Thymus (tissue), 14 donors: ENCODE measurements at places on chromosomes 11 and 22. TPM values are rescaled to one million over a fixed set of nuclear protein-coding genes. Genes with fewer than 3 reads are reported as not detected.
A peak's percentile ranks its signal among the peaks of the same experiment; 100 is the strongest.

Gene VWCE
- 11.5 TPM for polyA plus RNA-seq

Gene TRIM66
- polyA plus RNA-seq = 2.7 TPM

Gene IL10RA
- polyA plus RNA-seq = 24.2 TPM

Gene CLDN5
- 112 TPM for polyA plus RNA-seq

Gene CASP1
- 40.4 TPM for polyA plus RNA-seq

Gene RCOR2
- 0.87 TPM for polyA plus RNA-seq

DNA sequence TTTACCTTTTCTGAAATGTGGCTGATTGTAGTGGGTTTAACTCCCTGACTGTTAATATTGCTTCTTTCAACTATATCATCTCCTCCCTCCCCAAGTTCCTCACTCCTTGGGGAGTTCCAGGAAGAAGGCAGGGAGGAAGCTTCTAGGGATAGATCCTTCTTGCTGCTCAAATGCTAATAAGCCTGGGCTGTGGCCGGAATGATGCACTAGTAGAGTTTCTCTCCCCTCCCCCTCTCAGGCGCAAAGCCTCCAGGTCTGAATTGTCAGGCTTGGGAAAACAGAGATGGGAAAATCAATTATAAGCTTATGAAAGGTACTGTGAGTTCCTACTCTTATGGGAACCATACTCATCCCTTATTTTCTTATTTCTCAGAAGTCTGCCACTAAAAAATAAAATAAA, 30.8 kb downstream of the FEZ1 start:
- DNase-seq = no peak

GRCh38 chr11:46039990-46040389, 81.3 kb downstream of the PHF21A start:
- DNase-seq = no peak

DNA sequence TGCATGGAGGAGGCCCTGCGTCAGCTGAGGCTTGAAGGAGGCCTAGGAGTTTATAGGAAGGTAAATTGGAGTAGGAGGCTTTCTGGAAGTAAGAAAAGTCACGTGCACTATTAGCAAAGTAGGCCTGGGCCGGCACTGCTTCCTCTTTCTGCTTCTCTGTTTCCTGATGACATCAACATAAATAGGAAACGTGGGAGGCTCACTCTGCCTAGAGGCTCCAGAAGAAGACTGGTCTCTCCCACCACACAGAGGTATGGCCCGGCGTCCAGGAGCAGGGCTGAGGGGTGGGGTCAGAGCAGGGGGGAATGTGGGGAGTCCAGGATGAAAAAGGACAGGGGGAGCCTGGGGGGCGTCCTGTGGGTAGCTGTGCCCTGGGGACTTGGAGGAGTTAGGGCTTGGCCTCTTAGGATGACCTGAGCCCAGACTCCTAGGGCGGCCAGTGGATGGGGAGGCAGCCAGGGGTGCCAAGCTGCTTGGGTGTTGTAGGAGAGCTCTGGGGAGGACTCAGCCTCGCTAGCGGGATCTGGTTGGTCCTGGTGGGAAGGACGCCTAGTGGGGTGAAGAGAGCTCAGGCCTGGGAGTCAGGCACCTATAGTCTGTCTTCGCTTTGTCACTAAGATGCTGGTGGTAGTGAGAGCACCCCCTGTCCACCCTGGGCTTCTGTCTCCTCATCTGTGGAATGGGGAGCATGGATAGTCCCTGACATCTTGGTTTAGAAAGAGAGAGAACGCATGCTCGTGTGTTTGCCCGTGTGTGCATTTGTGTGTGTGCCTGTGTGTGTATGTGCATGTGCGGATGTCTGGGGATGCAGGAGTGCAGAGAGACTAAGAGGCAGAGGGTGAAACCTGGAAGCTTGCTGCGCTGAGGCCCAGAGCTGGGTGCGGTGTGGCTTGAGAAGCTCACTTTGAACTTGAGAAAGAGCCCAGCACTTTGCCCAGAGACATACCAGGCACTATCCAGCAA, at the start of gene CSF2RB:
Gene CSF2RB (plus strand): TSS at position 202 of the 963 bp plus-strand sequence. CDS start 8,580 bp downstream, outside the sequence.
- no peak for DNase-seq

- no peak for DNase-seq
Observed at GRCh38 chr11:46969379-46969778, 32.8 kb downstream of the CSTPP1 start.

GRCh38 chr22:46390652-46391301, 55.3 kb downstream of the TRMU start:
- no peak for DNase-seq

GRCh38 chr11:14336507-14337503, 22.2 kb downstream of the RRAS2 start:
- DNase-seq = no peak

- DNase-seq = no peak
Observed at GRCh38 chr11:130890039-130890745, 26.1 kb downstream of the SNX19 start.

- no peak for DNase-seq
Observed at GRCh38 chr11:25377466-25377865, 880.6 kb downstream of the LUZP2 start.

GRCh38 chr11:44014968-44015623, 32.7 kb upstream of the ACCSL start:
- no peak for DNase-seq

GRCh38 chr11:132114185-132114584, 743.8 kb downstream of the NTM start:
- DNase-seq = no peak

DNA sequence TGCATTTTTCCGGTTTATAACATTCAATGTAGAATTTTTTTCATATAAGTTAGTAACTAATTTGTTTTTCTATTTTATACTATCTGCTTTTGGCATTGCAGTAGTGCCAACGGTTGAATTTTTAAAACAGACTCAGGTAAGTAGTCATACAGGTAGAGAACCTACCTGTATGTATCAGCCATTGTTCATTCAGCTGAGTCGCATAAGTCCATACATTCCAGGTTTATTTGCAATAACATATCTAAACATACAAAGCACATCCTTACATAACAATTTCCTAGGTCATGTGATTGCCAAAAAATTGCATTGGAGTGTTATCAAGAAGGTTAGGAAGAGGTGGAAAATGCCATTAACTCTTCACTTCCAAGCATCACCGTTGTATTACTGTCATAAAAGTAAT, 1059.3 kb upstream of the CNTN5 start:
- no peak for DNase-seq

- no peak for DNase-seq
Observed at GRCh38 chr11:128457874-128458273, 129.5 kb downstream of the ETS1 start.

DNA sequence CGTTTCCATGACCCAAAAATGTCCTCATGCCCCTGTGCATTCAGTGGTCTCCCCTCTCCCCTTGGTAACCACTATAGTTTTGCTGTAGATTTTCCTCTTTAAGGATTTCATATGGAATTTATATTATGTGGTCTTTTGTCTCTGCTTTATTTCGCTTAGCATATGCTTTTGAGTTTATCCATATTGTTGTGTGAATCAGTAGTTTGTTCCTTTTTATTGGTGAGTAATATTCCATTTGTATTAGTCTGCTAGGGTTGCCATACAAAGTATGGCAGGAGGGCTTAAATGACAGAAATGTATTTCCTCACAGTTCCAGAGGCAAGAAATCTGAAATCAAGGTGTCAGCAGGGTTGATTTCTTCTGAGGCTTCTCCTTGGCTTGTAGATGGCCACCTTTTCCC, 3.5 kb downstream of the ZNF74 start:
- DNase-seq = no peak

GRCh38 chr22:39617342-39617741, 46.8 kb downstream of the CACNA1I start:
- DNase-seq = peak; percentile 16

- DNase-seq = no peak
Observed at GRCh38 chr11:27848423-27848822, 148.2 kb upstream of the BDNF start.

DNA sequence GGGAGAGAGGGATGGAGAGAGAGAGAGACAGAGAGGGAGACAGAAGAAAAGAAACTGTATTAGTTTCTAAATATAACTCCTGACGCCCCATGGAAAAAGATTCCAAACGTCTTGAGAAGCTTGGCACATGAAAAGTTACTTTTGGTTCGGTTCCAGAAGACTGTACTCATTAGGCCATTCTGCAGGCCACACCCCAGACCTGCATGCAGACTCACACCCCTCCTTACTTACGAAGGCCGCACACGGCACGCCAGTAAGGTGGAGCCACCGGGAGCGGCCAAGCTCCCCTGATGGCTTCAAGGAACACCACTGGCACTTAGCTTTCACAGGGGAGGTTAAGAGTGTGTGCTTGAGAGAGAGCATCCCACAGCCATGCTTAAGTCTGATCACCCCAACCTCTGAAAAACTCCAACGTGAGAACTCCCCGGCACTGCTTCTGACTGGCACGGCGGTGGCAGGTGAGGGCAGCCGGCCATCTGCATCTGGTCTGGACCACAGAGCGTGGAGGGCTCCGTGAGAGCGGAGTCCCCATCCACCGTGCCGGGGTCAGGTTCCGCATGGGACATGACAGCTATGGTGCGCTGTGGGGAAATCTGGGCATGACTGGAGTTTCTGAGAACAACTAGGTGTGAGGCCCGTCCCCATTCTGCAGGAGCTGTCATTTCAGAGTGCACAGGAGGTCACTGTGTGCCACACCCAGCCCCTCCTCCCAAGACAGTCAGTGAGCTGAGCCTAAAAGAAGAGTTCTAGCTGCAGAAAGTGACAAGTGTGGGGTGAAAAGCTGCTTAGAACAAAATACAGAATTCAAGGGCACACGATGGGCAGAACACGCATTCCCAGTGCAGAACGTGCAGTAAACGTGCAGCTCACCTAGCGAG, 62.4 kb downstream of the MYH9 start:
- DNase-seq = no peak

- DNase-seq = no peak
Observed at GRCh38 chr11:88307749-88308425, 29.6 kb downstream of the CTSC start.

DNA sequence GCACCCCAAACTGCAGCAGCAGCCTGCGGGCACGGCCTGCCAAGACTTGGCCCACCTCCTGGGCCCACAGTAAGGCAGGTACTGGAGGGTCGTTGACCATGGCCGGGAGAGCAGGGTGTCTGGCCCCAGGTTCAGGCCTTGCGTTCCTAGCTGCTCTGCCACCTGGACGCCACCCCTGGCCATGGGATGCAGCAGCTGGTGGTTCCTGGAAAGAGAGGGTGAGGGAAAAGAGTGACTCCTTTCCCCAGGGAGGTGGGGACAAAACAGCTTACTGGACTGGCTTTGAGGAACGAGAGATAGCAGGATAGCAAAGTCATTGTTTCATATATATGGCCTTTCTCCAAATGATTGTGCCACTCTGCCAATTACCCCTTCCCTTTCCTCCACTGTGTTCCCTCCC, 1.8 kb downstream of the BSCL2 start:
- DNase-seq = no peak

DNA sequence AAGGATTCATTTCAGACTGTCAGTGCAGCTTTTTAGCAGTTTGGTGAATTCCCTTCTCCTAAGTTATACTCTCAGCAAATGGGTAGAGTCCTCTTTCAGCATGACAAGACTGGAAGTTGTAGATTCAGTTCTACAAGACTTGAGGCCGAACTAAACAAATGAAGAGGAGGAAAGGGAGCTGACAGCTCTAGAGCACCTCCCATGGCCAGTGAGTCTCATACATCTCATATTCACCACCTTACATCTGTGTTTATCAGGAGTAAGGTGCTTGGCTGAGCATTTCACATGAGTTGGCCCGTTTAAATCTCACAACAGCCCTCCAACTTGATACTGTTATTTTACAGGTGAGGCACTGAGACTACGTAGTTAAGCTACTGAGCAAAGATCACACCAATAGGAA, 30.4 kb downstream of the SEZ6L start:
- no peak for DNase-seq

DNA sequence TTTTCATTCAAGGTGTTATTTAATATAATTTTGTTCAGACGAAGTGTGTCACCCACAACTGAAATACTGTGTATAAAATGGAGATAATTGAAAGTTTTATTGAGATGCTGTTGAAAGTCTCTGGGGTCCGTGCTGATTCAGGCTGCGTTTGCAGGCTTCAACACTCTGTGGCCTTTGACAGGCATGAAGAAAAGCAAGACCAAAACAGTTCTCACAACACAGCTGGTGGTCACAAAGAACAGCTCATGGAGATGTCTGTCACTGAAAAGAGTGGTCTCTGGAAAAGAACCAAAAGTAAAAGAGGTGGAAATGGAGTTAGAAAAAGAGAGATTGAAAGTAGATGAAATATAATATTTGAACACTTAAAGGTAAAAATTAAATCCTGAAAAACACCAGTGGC, 9.8 kb upstream of the MPPED2 start:
- DNase-seq = no peak

DNA sequence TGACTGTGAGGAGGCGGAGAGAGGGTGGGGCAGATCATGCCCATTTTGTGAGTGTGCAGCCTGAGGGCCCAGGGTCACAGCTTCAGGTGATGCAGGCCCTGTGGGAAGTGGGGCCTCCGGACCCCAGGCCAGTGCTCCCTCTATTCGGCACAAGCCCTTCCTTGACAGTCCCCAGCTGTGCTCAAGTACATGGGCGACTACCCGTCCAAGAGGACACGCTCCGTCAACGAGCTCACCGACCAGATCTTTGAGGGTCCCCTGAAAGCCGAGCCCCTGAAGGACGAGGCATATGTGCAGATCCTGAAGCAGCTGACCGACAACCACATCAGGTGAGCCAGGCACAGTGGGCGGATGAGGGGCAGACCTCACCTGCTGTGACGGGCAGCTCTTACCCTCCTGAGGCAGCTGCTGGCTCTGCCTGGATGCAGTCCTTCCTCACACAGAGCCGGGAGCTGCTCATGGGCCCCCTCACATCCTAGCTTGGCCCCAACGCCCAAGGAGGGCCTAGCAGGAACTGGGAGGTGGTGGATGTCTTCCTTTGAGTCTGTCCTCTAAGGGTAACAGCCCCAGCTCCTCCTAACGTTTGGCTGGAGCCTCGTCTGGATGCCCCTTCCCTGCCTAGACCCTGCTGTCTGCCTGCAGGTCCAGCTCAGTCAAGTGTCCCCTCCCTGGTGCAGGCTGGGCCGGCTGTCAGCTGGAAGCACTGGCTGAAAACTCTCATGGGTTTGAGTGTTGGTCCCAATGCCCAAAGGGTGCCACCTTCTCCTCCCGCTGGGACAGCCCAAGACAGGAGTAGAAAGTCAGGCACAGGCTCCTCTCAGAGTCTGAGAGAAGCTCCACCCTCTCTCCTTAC, 76.1 kb downstream of the MYO7A start:
- DNase-seq = no peak

DNA sequence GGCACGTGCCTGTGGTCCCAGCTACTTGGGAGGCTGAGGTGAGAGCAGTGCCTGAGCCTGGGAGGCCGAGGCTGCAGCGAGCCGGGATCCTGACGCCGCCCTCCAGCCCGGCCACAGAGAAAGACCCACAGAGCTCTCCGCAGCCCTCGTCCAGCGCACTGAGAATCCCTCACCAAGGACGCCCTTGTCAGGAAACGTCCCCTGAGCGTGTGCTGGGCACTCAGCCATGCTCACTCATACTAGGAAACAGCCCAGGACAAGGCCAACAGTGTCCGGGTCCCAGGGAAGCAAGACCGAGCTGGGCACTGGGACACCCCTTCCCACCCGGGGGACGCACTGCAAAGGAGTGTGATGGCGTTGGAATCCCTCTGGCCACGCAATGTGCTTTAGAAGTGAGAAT, 14.5 kb downstream of the DEAF1 start:
- DNase-seq = no peak
